ENCODE measurements at places on chromosomes 6 and 20.
A peak's percentile ranks its signal among the peaks of the same experiment; 100 is the strongest.

GRCh38 chr6:34630040-34630439 lies 66.5 kb downstream of the ILRUN start:
- peak; percentile 86 for DNase-seq

DNA sequence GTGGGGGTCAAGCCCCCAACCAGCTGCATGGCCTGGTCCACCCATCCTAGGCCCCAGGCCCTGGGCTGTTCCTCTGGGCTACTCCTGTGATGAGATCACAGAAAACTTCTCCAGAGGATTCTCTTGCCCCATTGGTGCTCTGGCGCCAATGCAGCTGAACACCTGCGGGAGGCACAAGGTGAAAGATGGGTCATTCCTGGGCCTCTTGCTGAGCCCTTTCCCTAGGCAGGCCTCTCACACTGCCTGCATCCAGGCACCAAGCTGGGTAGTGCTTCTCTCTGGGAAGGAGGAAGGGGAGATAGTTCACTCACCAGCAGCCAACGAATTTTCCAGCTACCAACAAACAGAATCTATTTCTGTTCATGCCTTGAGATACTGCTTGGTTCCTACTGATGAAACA lies 142.1 kb downstream of the PXDC1 start:
- no peak for DNase-seq

GRCh38 chr20:57393321-57394120 lies 2.3 kb downstream of the RBM38 start:
- no peak for DNase-seq

DNA sequence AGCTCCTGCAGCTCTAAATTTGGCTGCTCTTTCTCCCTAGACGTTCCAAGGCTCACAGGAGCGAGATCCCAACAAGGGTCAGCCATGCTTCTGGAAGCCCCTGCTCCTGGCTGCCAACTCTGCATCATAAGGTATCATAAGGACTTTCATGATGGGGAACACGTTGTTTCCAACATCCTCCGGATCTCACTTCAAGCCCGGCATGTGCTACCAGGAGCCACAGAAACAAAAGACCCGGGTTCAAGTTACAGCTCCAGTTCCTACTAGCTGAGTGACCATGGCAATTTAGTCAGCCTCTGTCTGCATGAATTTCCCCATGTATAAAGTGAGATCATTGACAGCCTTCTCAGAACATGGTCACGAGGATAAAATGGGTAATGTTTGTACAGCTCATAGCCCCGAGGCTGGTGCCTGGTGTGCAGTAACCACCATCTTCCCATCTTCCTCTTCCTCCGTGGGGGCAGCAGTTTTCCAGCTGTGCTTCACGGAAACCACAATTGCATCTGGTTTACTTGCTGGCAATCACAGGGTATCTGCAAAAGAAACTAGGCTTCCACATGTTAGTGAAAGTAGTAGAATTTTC lies 209.0 kb upstream of the ECI2 start:
- DNase-seq: no peak

DNA sequence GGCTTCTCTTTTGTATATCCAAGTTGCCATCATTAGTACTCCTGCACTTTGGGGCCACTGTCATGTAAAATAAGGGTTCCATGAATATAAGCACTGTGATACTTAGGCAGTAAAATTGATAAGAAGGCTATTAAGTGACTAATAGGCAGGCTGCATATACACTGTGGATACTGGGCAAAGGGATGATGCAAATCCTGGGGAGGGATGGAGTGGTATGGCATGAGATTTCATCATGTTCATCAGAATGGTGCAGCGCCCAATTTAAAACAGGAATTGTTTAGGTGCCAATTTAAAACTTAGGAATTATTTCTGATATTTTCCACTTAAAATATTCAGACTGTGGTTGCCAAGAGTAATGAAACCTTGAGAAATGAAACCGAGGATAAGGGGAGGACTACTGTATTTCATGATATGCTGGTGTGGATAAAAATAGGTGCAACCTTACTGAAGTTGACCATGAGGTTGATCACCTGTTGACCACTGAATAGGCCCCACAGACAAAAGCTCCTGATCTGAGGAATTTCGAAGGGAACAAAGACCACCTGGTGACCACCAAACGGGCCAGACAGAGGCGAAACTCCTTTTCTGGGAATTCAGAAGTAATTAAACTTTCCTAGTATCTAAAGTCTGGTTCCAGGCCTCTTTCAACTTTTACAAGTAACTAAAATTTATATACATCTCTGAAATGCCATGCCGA lies 4.9 kb upstream of the TRIM39 start:
- DNase-seq: peak; percentile 44

- no peak for DNase-seq
These were observed 5.7 kb upstream of the TMEM30A start for GRCh38 chr6:75290136-75290945.

- no peak for DNase-seq
These were observed 54.8 kb downstream of the GPX5 start for GRCh38 chr6:28580475-28580874.

DNA sequence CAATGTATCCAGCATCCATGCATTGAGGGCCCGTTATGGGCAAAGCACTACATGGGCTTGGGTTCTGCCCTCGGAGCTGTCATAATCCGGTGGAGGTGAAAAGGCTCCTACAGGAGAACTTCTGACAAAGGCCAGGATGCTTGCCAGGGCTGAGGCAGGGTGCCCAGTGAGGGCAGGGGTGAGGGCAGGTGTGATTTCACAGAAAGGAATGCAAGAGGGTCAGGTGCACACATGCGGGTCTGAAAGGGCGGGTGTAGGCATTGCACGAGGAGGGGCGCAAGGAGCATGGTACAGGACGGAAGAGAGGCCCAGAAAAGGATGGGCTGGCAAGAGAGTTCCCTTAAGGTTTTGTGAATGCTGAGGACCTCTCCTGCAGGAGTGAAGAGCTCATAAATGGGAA lies 348.0 kb downstream of the BTBD3 start:
- DNase-seq: no peak

GRCh38 chr6:7737867-7738266 lies 12.0 kb downstream of the BMP6 start:
- no peak for DNase-seq

DNA sequence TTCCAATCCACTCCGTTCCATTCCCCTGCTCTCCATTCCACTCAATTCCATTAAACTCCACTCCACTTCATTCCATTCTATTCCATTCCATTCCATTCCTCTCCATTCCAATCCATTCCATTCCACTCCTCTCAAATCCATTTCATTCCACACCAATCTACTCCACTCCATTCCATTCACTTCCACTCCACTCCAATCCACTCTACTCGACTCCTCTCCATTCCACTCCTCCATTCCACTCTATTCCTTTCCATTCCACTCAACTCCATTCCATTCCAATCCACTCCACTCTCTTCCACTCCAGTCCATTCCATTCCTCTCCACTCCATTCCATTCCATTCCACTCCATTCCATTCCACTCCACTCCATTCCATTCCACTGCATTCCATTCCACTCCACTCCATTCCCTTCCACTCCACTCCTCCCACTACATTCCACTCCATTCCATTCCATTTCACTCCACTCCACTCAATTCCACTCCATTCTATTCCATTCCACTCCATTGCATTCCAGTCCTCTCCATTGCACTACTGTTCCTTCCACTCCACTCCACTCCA lies 22.6 kb upstream of the DEFB125 start:
- DNase-seq: no peak

- peak; percentile 69 for DNase-seq
These were observed 53.0 kb upstream of the ANKEF1 start for GRCh38 chr20:9981829-9982228.

DNA sequence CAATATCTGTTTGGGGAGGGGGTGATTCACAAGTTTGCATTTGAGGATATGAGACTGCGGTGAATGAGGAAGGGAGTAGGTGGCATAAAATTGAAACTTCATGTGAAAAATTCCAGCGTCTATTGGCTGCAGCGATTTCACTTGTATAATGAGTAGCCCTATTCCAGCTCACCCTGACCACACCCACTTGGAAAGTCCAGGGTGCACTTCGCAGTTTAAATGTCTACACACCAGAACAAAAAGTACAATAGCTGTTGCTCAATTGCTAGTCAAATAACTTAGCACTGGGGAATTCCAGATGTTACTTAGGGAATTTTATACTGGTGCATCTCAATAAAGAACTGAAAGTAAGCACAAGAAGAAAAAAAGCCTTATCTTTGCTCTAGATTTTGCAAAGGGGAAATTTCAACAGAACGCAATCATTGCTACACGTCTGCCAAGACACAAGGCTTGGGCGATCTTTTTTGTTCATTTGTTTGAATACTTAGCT lies 6.3 kb downstream of the TNFAIP3 start:
- DNase-seq: peak; percentile 73

- no peak for DNase-seq
These were observed 15.0 kb downstream of the ESR1 start for GRCh38 chr6:151822252-151823111.

GRCh38 chr6:67717281-67717680 lies 917.8 kb upstream of the ADGRB3 start:
- DNase-seq: no peak

DNA sequence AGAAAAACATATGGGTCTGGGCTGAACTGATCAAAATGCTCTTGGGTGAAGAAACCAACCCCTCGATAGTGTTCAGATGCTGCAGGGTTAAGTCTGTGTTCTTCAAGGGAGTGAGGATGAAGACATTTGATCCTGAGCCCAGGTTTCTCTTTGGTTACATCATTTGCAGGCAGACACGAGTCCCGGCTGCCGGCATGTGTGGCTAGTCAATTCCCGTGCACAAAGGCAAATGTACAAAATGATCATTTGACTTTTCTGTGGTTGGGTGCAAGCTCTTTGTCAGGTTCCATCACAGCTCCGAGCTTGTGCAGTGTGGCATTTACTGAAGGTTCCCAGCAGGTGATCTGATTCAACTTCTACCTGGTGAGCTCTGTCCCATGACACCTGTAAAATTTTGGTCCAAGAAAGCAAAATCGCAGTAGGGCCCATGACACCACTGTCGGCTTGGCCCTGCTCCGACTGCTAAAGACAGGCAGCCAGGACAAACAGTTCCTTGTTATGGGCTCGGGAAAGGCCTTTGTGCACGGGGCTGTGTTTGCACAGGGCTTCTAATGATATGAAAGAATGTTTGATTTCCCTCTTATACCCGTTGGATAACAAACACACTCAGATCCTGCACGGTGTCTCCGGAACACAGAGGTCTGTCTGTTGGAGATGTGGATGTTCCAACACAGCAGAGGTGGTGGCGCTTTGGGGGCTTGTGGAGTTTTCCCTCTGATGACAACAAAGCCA lies 46.9 kb downstream of the GJA10 start:
- peak; percentile 58 for DNase-seq

- no peak for DNase-seq
These were observed 96.3 kb downstream of the LAMP5 start for GRCh38 chr20:9610665-9611064.

GRCh38 chr6:36313649-36313936 lies 23.1 kb downstream of the BNIP5 start:
- no peak for DNase-seq

- no peak for DNase-seq
These were observed 54.6 kb downstream of the B4GALT5 start for GRCh38 chr20:49659056-49659455.

DNA sequence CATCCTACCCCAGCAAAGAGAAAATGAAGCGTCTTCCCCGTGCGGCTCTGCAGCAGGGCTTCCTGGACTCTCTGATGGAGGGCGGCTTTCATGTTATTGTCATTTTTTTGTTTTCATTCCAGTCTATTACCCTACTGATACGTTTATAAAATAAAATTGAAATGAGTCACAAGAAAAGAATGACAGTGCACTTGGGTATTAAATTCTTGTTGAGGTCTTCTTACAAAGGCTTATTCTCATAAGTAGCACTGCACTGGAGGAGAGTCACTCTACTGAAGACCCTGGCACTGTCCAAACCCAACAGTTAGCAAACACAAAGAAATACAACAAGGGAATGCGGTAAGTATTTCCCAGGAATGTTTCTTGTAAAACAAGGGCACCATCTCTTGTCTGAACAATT lies 379.3 kb downstream of the MAFB start:
- peak; percentile 7 for DNase-seq

DNA sequence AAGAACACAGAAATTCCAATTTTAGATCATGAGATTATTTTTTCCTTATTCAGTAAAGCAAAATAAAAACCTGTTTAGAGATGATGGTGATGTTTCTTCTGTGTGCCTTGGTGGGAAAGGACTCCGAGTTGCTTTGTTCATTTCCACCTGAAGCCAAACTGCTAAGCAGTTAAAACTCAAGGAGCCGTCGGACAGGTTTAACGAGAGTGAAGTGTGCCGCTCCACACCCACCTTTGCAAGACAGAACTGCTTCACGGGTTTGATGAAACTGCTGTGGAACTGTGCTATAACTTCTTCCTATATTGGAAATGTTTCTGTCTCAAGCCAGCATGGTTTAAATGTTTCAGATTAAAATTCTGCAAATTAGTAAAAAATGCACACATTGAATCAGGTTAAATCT lies 9.2 kb upstream of the DSP start:
- DNase-seq: no peak

DNA sequence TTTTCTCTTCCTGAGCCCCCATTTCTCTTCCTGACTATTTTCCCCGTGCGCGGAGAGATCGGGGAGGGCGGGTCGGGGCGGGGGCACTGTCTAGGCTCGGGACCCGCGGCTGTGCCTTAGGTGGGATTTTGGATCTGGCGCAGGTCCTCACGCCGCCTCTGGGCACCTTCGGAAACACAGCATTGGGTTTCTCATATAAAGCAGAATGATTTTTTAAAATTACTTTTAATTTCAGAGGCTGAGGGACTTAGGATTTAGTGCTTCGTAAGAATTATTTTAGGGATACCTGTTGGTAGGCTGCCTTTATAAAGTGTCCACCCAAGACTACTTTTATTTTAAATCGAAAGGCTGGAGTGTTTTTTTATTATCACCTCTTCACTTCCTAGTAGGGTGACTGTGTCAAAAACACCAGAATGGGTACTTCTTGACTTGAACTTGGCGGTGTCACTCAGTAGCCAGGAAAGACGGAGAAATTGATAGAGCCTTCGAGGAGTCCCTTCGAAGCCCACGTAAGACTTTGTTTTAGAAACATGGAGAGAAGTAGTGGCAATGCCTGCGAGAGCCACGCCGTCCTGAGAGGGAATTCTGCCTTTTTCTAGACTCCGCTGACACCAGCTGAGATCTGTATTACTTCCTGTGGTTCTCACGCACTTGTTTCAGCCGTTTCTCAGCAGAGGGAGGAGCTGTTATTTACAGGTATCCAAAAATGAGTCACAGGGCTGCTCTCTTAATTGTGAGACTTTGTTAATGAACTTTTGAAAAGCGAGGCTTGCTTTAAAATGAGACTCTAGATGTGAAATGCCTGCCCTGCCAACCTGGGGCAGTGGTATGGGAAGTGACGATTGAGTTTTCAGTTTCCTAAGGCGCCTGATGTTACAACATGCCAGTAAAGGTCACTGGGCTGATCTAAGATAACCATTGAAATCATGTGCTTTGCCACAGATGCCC lies 667 bp downstream of the STX11 start:
- DNase-seq: no peak
